ENCODE measurements at places on chromosomes 2 and 18. TPM values are rescaled to one million over a fixed set of nuclear protein-coding genes. Genes with fewer than 3 reads are reported as not detected.

The ITGB6 gene
- not detected for total RNA-seq

DNA sequence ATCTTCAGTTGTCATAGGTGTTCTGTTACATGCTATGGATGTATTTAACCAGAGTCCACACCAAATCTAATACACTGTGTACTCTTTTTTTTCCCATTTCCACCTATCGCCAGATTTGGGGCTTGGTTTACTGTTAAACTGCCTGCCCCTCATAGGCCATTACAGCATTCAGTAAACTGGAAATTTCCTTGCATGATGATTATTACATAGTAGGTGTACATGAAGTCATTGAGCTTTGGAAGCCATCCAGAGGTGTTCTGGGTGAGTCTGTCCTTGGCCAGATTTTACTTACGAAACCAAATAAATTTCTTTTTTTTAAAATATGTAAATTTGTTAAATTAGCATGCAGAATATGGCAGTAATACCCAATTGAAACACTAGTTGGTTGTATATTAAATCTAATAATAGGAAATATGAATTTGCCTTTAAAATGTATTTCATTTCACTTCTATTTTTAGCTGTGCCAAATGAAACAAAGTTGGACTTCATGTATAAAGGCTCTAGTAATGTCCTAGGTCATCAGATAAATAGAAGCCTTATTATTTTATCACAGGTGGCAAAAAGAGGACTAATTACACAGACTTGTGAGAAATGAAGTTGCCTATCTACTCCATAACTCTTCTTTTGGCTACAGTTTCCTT lies 60.7 kb downstream of the COMMD1 start:
- no peaks in the 10 kb centered on the region for H3K27me3 ChIP-seq
- DNase-seq: no peak
- no peaks in the 10 kb centered on the region for H3K4me1 ChIP-seq
- H3K36me3 ChIP-seq: no peaks in the 10 kb centered on the region

DNA sequence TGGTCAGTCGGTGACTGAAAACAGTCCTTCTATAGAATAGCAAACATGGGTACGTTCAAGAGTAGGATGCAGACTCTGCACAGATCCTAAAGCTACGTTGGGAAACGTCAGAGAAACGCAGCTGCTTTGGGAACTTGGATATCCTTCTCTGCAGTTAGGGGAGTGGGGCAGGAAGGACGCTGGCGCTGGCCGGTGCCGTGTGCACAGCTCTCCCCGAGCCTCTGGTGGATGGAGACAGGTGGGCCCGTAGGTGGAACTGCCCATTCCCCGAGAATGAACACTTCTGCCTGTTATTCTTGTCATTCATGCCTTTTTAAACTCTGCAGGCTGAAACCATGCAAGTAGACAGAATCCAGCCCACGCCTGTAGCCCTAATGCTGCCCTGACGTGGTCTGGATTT lies 91.7 kb upstream of the MBOAT2 start:
- H3K36me3 ChIP-seq: no peaks in the 10 kb centered on the region
- H3K27ac ChIP-seq: no peak overlapping the region
- DNase-seq: no peak

- peak overlapping the region; percentile 85 for H3K4me3 ChIP-seq
- H3K27ac ChIP-seq: peak overlapping the region; percentile 71
- peaks cover 18% of the 10 kb centered on the region for H3K4me1 ChIP-seq
- no peak for DNase-seq
- no peaks in the 10 kb centered on the region for H3K27me3 ChIP-seq
Measured at GRCh38 chr2:127293386-127293747, 577 bp downstream of the ERCC3 start.

DNA sequence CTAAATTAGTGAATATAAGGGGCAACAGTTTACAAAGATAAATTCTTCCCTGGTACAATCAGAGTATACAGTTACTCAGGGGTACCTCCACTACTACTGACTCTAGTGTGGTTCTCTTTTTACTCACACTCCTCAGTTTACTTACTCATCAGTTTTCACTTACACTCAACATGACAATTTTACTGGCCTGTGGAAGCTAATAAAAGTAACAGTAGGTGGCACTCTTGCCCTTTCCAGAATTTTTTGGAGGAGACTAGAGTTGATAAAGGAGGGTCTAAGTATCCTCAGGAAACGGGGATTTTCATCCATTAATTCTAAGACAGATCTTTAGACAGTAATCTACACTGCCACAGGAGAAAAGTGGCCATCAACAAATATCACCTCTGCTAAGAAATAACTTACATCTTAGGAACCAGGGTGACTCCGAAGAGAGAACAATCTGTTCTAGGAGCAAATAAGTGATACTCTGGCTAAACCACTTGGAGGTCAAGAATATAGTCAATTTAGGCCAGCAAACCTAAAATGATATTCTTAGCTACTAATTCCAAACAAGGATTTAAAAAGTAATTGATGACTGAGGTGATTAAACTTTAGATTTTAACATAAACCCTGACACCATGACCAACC lies 61.3 kb downstream of the ATL2 start:
- no peaks in the 10 kb centered on the region for H3K27me3 ChIP-seq
- no peaks in the 10 kb centered on the region for H3K4me1 ChIP-seq
- DNase-seq: no peak
- H3K4me3 ChIP-seq: no peak overlapping the region
- peaks cover 41% of the 10 kb centered on the region for H3K36me3 ChIP-seq

Measured in natural killer cell (primary cell).